ENCODE measurements at places on chromosomes 12 and 14.
A peak's percentile ranks its signal among the peaks of the same experiment; 100 is the strongest.

GRCh38 chr12:54005853-54006558, 2.8 kb upstream of the HOXC8 start:
- DNase-seq = peak; percentile 81

- DNase-seq = peak; percentile 18
Observed at GRCh38 chr14:70416338-70416724, 559 bp downstream of the SYNJ2BP start.

DNA sequence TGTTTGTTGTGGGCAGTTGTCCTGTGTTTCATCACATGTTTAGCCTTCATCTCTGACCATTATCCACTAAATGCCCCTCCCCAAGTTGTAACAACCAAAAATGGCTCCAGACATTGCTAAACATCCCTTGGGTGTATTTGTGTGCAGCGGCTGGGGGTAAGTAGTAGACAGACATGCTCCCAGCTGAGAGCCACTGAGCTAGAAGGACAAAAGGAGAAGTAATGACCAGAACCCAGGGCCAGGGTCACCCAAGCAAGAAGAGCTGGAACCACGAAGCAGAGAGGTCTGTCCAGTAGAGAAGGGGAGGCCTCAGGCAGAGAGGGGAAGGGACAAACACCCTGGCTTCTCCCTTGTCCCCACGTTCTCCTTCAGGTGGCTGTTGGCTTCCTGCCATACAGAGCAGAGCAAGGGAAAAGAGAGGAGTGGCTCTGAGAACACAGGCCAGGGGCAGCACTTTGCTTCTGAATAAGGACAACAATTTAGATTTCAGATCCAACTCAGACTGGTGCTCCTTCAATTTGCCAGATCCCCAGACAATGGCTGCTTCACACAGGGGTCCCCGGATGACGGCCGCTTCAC, 55.2 kb downstream of the NDUFA12 start:
- no peak for DNase-seq

DNA sequence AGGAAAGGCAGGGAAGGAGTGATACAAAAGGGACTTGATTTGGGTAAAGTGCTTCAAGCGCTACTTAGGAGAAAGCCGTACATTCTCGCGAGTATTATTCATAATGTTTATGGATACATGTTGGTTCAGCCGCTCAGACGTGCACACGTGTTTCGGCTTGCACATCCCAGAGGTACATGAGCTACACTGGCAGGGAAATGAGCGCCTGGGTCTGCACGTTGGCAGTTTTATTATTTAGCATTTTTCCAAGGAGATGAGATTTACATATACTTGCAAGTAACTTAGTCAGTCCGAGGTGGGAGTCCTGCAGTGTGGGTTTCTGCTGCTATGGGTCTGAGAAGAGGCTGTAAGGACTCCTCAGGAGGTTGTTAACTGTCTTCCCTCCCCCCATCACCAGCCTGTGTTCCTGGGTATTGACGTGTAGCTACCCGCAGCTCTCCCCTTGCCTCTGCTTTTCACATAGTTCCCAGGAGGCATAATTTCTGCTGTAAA, 1.5 kb downstream of the PRKCH start:
- peak; percentile 54 for DNase-seq

- peak; percentile 39 for DNase-seq
Observed at GRCh38 chr12:22635812-22636211, 10.8 kb downstream of the ETNK1 start.

DNA sequence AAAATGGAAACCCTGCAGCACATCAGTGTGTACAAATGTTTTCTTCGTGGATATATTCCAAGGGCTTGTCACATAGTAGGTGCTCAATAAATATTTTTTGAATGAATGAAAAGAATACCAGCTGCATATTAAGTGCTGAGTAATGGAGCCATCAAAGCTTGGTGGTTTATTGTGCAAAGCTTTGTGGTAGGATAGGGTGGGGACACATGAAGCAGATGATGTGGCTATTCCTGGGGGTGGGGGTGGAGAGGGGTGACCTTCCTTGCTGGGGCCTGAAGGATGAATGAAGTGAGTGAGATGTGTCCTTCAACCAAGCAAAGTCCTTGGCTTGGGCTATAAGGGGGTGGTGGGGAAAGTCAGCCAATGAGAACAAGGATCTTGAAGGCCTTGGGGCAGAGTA, 4.3 kb upstream of the KRT81 start:
- DNase-seq = no peak

Measured in fibroblast of pulmonary artery (primary cell).